ENCODE measurements at places on chromosomes 5 and 9.

DNA sequence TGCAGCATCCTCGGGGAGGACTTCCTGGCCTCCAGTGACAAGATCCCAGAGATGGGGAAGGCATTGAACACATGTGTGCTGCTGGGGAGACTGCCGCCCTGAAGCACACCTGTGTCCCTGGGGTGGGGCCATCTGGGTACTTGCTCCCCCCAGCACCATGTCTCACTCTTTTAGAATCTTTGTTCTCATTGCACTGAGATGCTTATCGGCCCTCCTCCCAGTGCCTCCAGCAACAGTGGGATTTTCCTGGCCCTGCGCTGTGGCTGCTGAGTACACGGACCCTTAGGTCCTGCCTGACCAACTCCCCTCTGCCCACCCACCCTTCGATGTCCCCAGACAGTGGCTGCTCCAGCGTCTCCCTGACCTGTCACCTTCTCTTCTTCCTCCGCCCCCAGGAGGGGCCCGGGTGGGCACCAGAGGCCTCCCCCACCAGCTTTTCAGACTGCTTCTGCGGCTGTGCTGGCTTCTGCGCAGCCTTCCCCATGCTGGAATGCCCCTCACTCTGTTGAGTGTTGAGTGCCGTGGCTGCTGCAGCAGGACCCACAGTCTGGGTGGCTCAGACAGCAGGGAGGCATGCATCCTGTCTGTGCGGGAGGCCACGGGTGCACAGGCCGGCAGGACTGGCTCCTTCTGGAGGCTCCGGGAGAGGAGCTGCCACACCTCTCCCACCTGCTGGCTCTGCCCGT lies 145.9 kb upstream of the IRX2 start:
- no peak for DNase-seq

GRCh38 chr5:133164759-133165158 lies 112.9 kb downstream of the HSPA4 start:
- DNase-seq = no peak

- no peak for DNase-seq
These were observed 14.8 kb upstream of the NR3C1 start for GRCh38 chr5:143418140-143418866.

DNA sequence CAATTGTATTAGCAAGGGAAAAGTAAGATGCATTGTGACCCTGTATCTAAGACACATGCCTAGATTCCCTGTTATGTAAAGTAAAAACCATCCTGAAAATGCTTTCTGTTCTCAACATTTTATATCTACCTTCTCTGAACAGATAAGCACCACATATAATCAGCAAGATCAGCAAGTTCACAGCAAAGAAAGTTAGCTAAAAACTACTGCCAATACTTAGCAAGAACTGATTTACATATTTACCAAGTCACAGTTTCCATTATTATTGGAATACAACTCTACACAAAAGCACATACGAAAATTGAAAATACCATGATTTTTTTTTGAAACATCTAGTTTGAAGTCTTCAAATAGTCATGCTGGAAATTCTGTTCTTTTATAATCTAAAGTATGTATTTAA lies 1118.1 kb downstream of the TAF11L14 start:
- DNase-seq = no peak

- peak; percentile 68 for DNase-seq
These were observed 10.5 kb downstream of the PJA2 start for GRCh38 chr5:109399092-109399759.

DNA sequence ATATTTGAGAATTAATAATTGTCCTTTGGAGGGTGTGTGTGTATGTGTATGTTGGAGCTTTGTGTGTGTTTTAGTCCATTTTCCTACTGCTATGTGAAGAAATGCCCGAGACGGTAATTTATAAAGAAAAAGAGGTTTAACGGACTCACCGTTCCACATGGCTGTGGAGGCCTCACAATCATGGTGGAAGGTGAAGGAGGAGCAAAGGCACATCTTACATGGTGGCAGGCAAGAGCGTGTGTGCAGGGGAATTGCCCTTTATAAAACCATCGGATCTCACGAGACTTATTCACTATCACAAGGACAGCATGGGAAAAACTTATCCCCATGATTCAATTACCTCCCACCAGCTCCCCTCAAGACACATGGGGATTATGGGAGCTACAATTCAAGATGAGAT lies 44.1 kb downstream of the TMC1 start:
- DNase-seq = no peak

GRCh38 chr5:68554571-68555279 lies 339.2 kb downstream of the PIK3R1 start:
- peak; percentile 52 for DNase-seq

DNA sequence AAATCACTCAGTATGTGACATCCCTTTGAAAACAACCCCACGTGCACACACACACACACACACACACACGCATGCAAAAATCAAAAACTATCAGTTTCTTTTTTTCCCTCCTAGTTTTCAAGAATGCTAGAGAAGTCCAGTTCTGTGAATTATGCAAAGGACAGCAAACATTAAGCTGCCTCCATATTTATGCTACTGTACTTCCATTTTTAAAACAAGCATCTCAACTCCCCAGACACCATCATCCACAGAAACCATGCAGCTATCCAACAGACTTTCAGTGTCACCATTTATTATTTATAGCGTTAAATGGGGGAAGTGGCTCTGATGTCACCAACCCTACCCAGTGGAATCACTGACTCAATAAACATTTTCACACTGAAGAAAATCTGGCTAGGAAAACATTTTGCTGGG lies 1.6 kb downstream of the FBXW11 start:
- DNase-seq = no peak

- no peak for DNase-seq
These were observed 461.4 kb downstream of the ZNF608 start for GRCh38 chr5:124285071-124285470.

- DNase-seq = no peak
These were observed 34.1 kb upstream of the IL31RA start for GRCh38 chr5:55817030-55817429.

DNA sequence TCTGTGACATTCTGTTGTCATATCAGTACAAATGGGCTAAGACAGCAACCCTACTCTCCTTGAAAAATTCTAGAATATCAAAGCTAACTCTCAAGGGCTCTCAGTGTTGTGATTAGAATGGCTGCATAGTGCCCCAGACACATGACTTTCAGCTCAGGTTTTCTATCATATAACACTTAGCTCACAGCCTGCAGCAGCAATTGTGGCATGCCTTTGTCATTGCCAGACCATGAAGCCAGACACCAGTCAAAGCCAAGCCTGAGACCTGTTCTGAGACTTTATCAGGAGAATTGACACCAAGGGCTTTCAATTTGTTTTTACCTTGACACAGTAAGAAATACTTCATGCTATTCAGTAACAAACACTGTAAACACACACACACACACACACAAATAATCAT lies 159.0 kb upstream of the SNX2 start:
- no peak for DNase-seq

DNA sequence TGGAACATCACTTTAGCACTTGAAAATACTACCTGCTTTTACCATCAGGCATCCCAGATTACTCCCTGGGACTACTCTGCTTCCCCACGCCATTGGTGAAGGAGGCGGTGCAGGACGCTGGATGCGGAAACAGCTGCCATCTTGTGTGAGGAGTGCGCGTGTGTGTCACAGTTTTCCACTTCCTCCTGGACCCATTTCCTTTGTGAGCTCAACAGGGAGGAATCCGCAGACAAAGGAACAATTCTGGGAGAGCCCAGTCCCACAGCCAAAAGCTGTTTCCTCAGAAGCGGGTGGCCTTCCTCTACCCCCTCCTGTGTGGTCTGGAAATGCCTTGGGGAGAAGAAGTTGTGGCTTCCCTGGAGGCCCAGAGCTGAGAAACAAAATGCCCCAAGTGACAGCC lies 16.8 kb downstream of the AFAP1L1 start:
- DNase-seq = no peak

- DNase-seq = no peak
These were observed 35.7 kb downstream of the TGFBI start for GRCh38 chr5:136064510-136064909.

GRCh38 chr9:81092057-81092456 lies 597.3 kb downstream of the TLE1 start:
- no peak for DNase-seq

GRCh38 chr5:173159256-173159655 lies 14.9 kb downstream of the BNIP1 start:
- DNase-seq = no peak

DNA sequence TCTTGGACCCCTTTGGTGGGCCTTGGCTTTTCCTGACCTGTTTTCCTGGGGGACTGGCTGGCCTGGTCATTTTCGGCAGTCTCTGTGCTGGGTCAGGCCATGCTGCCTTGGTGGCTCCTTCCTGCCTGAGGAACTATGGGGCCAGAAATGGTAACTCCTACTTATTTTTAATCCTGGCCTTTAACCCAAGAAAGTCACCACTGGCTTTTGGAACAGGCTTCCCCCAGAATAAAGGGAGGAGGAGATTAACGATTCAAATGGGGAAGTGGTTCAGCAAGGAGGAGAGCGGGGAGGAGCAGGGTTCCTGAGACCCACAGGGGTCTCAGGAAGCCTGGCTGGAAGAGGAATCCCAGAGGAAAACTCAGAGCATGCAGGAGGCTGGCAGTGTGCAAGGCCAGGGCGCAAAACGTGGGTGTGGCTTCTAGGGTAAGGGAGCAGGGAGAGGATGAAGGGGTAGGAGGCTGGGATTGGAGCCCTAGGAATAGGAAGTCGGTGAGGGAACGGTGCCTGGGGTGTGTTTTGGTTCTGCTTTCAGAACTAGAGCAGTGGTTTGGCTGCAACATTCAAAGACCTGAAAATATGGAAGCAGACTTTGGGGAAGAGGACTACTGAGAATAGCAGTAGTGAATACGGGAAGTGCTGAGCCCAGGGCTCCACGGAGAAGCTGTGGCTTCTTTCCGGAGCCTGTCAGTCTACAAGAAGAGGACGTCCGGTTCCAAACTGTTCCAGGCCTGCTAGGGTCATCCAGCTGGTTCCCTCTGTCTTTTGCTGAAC lies 271.1 kb upstream of the KLF4 start:
- no peak for DNase-seq

DNA sequence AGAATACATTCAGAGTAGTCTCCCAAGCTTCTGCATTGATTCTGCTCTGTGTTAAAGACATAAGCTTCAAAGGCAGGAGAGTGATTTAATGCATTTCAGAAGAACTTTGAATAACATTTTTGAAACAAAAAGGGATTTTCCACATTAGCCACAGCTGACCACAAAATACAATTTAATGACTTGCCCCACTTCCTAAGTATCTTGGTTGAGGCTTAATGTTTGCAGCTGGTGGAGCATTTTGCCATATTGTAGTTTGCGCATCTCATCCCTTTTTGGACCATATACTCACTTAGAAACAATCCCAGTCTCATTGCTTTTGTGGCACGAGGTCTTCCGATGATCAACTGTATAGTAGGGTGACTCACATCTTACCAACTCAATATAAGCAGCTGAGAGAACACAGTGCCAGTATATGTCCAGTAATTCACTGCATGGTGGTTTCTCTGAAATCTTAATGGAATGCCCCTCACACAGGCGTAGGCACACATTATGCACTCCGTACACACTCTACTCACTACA lies 455.8 kb upstream of the PTGER4 start:
- DNase-seq = peak; percentile 78

DNA sequence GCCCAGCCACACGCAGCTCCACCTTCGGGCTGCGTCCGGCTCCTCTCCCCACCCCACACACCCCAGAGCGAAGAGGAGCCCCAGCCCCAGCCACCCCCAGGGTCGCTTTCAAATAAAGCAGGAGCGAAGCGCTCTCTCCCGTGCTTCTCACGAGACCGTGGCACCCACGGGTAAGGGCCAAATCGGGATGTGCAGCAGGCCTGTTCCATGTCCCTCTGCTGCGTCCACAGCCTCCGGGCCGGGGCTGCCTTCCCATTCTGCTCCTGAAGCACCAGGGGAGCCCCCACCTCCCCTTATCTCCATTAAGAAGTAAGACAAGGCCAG lies 59.8 kb downstream of the KCNT1 start:
- no peak for DNase-seq

GRCh38 chr9:114401344-114401743 lies 13.6 kb upstream of the AKNA start:
- no peak for DNase-seq

DNA sequence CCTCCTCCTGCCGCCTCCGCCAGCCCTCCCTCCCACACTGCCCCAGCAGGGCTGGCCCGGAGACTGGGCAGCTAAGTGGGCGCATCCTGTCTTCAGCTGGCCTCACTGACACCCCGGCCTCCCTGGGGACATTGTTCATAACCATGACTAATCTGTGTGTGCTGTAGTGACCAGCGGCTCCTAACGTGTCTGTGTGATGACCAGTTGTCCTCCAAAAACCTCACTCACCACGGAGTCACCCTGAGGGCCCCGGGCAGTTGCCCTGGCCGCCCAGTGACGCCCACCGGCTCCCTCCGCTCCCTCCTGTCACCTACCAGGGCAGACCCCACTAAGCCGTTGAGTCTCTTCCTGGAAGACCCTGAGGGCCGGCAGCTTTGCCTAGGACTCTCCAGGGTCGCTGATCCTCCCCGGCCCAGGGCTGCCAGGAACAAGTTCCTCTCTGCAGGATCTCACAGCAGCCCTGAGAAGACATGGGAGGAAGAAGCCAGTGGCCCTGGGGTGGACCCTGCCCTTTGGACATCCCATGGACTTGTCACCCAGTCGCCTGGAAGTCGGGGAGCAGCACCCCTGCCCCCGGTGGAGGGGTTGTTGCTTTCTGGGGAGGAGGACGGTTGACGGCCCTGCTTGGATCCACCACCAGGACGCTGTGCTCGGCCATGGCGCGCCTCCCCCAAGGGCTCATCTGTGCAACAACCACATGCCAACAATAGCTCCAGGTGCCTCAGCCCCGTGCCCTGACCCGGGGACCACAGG lies 110.2 kb upstream of the LMX1B start:
- DNase-seq = peak; percentile 67

DNA sequence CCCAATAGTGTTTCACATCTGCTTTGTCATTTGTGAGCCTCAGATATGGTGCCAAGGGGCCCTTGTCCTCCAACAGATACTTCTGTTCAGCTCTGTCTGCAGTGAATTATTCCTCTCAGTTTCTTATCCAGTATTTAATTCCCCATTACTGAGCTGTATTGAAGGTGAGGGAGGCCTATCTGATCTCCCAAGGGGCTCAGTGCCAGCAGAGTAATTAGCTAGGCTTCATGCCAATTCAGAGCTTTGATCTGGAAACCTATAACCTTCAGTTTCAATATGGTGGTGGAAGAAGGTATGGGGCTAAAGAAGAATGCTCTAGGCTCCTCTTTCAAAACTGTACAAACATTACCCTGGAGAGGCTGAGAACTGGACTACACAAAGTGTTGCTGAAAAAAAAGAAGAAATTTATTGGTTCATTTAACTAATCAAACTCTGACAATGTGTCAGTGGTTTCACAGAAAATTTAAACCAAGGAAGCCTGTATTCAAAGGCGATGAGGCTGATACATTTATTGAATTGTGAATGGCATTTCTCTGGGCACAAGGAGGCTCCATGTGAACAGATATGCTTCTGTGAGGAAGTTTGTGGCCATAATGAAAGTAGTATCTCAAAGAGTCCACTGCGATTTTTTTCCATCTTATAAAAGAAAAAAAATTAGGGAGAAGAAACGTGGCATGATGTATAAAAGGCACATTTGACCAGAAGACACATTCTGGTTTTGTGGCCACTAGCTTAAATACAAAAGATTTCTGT lies 397.8 kb downstream of the TLE4 start:
- DNase-seq = no peak

GRCh38 chr5:65823845-65824445 lies 101.9 kb downstream of the NLN start:
- DNase-seq = no peak
